Activated CD8-positive, alpha-beta T cell treated with anti-CD3 and anti-CD28 coated beads for 36 hours (primary cell): ENCODE measurements at places on chromosomes 6 and 20. TPM values are rescaled to one million over a fixed set of nuclear protein-coding genes. Genes with fewer than 3 reads are reported as not detected.
A peak's percentile ranks its signal among the peaks of the same experiment; 100 is the strongest.

DNA sequence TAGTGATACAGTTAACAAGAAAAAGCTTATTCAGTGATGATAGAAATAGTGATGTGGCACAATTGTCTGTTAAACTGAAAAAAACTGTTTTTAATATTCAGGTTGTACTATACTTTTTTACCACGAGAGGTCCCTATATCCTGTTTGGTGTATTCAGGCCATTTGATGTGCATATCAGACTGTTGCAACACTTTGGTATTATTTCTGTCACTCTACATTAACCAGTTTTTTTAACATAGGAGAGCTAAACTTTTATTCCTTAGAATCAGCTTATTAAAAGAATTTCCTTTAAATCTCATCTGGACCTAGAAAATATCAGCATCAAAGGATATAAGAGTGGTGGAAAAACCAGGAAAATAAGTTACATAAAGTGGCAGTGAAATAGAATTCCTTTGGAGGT lies 36.8 kb downstream of the TSPYL4 start:
- DNase-seq = no peak

- no peak for DNase-seq
Observed at GRCh38 chr6:114058435-114058834, 87.5 kb upstream of the HDAC2 start.

DNA sequence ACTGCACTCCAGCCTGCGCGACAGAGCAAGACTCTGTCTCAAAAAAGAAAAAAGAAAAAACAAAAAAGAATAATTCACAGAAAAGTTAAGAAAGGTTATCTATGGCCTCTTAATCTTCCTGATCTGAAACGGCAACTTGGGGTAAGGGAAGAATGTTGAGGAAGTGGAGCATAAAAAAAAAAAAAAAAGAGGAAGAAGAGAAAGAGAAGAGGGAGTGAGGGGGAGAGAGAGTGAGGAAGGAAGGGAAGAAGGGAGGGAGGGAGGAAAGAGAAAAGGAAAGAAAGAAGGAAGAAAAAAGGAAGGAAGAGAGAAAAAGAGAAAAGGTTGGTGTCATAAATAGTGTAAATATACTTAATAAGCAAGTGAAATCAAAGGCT lies 68.9 kb upstream of the NCOA3 start:
- DNase-seq = no peak

DNA sequence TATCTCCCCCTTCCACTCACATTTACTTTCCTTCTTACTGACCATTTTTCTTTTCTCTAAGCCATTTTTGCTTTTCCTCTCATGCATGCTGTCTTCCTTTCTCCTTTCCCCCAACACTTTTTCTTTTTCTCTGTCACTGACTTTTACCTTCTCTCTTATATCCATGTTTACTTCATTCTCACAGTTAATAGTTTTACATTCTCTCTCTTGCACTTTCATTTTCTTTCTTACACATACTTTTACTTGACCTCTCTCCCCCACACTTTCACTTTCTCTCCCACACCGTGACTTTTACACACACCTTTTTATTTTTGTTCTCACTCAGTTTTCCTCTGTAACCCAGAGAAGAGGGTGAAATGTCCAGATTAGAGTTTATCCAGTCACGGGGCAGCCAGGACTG lies 636.3 kb downstream of the PTPRT start:
- no peak for DNase-seq

- DNase-seq = no peak
Observed at GRCh38 chr20:4840801-4841200, 119.1 kb downstream of the PRND start.

- DNase-seq = no peak
Observed at GRCh38 chr6:18495236-18495635, 108.1 kb downstream of the RNF144B start.

DNA sequence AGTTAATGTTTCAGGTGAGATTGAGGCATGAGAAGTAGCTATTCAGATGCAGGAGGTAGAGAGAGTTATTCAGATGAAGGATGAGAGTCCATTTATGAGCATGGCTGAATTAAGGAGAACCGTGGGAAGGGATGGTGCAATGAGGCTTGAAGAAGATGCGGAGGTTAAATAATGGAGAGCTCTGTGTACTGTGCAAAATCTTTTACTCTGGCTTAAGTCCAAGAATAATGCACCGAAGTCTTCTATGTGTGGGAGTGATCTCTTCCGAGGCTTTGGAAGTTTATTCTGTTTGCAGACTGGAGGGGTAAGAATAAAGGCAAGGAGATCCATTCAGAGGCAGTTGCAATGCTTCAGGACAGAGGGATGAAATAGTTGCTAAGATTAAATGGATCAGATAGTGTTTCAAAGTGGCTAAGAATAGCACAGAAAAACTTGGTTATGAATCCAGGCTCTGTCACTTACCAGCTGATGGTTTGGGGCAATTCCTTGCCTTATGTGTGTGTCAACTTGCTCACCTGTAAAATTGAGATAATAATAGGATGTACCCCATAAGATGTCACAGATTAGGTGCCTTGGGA lies 467.1 kb downstream of the HDGFL1 start:
- no peak for DNase-seq

- no peak for DNase-seq
Observed at GRCh38 chr6:52136934-52137467, 49.2 kb upstream of the IL17A start.

GRCh38 chr20:3730803-3731672 lies 1.4 kb upstream of the HSPA12B start:
- DNase-seq = no peak

DNA sequence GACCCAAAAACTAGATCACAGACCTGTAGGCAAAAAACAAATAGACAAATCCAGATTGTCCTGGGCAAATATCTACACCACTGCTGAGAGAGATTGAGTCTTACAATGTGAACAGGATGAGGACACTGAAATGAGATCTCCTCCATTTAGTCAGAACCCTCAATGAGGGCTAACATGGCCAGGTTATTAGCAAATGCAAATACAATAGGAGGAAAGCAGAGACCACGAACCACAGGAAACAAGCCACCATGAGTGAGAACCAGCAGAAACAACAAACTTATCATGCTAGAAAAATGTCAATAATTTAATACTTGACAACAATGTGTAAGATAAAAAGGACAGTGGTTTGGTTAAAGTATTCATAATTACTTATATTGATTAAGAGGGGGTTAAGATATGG lies 162.8 kb downstream of the SYNE1 start:
- no peak for DNase-seq

DNA sequence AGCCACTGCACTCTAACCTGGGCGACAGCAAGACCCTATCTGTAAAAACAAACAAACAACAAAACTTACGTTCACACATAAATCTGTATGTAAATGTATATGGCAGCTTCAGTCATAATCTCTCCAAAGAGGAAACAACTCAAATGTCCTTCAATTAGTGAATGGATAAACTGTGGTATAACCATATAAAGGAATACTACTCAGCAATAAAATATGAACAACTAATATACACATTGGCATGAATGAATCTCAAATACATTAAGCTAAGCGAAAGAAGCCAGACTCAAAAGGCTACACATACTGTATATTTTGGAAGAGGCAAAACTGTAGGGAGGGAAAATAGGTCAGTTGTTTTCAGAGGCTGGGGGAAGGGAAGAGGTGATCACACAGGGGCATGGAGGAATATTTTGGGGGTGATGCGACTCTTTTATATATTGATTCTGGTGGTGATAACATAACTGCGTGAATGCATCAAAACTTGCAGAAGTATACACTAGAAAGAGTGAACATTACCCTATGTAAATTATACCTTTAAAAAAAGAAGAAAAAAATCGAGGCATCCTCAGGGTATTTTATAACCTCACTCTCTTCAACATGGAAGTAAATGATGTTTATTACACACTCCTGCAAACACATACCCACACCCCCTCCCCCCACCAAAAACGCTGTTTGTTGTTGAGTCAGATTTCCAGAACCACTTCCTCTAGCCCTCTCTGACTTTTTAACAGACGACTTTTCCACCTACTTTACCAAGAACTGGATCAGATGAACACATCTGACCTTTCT lies 115.2 kb upstream of the RNF24 start:
- peak; percentile 92 for DNase-seq

GRCh38 chr6:11288065-11288464 lies 55.6 kb upstream of the NEDD9 start:
- DNase-seq = no peak

DNA sequence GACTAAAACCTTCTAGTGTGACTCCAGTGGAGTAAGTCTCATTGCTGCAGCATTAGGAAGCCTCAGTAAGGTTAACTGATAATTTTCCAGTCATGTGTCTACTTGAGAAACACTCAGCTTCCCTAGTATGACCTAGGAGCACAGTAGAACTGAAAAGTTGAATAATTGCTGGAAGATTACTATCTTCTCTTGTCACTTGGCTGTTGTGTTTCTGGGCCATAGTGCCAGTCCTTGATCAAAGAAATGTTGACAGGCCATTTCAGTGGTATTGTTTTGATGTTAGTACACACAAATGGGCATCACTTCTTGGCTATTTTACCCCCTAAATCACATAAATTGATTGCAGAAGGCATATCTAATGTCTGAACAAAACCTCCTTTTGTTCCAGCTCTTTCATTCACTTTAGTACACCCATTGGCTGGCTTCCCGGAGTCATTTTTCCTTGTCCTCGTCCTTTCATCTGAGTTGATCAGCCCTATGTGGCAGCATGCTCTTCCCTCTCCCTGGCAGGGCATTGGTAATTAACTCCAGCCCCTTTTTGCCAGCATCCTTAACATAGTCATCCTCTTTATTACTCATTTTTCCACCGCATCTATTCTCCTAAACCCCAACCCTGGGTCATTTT lies 6.0 kb downstream of the ENPP3 start:
- no peak for DNase-seq

GRCh38 chr6:149723771-149724417 lies 6.0 kb upstream of the LATS1 start:
- peak; percentile 58 for DNase-seq

DNA sequence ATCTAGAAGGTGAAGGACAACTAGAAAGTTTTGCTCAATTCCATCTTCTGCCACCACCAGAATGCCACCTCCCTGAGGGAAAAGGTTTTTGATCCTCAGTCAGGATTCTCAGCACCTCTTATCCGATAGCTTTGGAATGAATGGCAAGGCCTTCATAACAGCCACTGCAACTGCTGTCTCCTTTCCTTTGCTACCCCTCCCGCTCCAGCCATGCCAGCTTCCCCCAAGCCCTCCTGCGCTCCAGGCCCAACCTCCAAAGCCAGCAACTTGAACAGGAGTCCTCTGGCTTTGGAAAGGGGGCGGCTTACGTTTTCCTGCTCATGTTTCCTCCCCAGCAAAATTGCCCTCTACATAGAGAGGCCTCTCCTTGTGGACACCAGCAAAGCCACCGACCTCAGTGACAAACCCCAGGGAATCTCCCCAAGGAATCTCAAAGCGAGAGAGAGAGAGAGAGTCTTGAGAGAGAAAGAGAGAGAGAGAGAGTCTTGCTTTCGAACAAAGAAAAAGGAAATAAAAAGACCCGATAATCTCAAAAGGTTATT lies 420 bp upstream of the BTN2A1 start:
- DNase-seq = no peak

DNA sequence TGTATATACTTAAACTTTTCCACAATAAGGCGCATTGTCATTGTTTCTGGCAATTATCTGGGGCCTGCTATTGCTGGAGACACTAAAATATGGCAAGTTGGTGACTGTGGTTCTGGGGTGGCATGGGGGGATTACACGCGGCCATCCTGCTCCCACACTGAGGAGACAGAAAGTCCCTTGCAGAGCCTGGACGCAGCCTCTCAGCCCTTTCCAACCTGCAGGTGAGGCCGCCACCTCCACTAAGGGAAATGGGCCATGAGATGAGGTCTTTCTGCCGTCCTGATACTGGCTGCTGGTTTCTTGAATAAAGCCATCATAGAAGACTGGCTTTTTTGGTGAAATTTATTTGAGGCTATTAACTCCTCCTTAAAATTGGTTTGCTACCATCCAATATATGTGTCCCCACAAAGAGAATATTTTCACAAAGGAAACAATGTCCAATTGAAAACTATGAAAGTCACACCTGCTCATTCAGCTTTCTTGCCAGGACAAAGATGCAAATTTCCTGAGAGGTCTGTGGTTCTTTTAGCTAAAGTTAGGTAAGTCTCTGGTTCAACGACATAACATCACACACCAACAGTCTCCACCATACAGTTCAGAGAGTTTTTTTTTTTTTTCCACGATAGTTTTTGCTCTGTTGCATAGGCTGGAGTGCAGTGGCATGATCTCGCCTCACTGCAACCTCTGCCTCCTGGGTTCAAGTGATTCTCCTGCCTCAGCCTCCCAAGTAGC lies 13.0 kb downstream of the TXNDC5 start:
- DNase-seq = no peak

RAMACL gene
- 0.45 TPM for total RNA-seq

TMEM217 gene
- total RNA-seq = 5.7 TPM

IL20RA gene
- not detected for total RNA-seq

COL20A1 gene
- total RNA-seq = 0.04 TPM

PRL gene
- total RNA-seq = 0.60 TPM

FAM209B gene
- total RNA-seq = 1.0 TPM

FRK gene
- total RNA-seq = 0.07 TPM

TENT5A gene
- 1.1 TPM for total RNA-seq

FANCE gene
- total RNA-seq = 19.4 TPM

CPNE5 gene
- total RNA-seq = 1.2 TPM
